ENCODE measurements at places on chromosomes 2 and 18. TPM values are rescaled to one million over a fixed set of nuclear protein-coding genes. Genes with fewer than 3 reads are reported as not detected.

- no peaks in the 10 kb centered on the region for H3K4me1 ChIP-seq
- no peak for DNase-seq
- H3K27ac ChIP-seq = no peak overlapping the region
- no peaks in the 10 kb centered on the region for H3K27me3 ChIP-seq
- no peak overlapping the region for H3K4me3 ChIP-seq
Measured at GRCh38 chr2:155308367-155309009, 610.0 kb downstream of the KCNJ3 start.

Gene NT5DC4
- total RNA-seq = not detected

DNA sequence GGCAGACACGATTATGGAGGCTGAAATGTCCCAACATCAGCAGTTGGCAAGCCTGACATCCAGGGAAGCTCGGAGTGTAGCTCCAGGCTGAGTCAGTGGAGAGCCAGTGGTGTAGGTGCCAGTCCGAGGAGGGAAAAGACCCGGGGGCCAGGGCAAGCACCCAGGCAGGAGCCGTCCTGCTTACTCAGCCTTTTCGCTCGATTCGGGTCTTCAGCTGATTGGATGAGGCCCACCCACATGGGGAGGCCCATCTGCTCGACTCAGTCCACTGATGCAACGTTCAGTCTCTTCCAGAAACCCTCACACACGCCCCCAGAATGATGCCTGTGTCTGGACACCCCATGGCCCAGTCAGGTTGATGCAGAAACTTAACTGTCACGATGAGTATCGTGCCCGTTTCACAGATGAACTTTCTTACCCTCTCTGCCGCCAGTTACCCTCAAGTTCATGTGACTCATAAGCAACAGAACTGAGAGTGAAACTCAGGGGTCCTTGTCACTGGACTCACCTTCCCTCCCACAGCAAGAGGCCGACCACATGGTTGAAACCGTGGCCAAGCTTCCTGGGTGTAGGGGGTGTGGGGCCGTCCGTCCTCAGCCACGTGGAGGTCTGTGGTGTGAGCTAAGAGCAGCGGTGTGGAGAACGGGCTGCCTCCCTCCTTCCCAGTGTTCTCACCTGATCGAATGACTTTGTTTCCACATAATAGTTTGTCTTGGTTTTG lies 197.4 kb upstream of the HDAC4 start:
- no peak overlapping the region for H3K27ac ChIP-seq
- H3K4me3 ChIP-seq = no peak overlapping the region
- no peaks in the 10 kb centered on the region for H3K36me3 ChIP-seq
- no peaks in the 10 kb centered on the region for H3K27me3 ChIP-seq
- peaks cover 7% of the 10 kb centered on the region for H3K4me1 ChIP-seq

GRCh38 chr18:56515522-56515921 lies 122.9 kb downstream of the TXNL1 start:
- H3K27ac ChIP-seq = no peak overlapping the region
- no peak overlapping the region for H3K4me3 ChIP-seq
- peaks cover 2% of the 10 kb centered on the region for H3K27me3 ChIP-seq
- DNase-seq = no peak
- no peaks in the 10 kb centered on the region for H3K36me3 ChIP-seq
- no peaks in the 10 kb centered on the region for H3K4me1 ChIP-seq

- H3K4me1 ChIP-seq = peaks cover 21% of the 10 kb centered on the region
- peaks cover 24% of the 10 kb centered on the region for H3K27me3 ChIP-seq
- no peaks in the 10 kb centered on the region for H3K36me3 ChIP-seq
- DNase-seq = no peak
Measured at GRCh38 chr18:74390900-74391299, 66.2 kb downstream of the DIPK1C start.

Measured in activated CD8-positive, alpha-beta T cell treated with anti-CD3 and anti-CD28 coated beads, Interleukin-2, amount 10 ng/mL, durations not matched to agents 7 days and 5 days (primary cell).